CD4-positive, alpha-beta T cell treated with Interleukin-21 for 1 hour (primary cell): ENCODE measurements at places on chromosomes 16 and 17.

GRCh38 chr17:48472411-48473281 lies 42.6 kb upstream of the SKAP1 start:
- DNase-seq = peak; percentile 45

DNA sequence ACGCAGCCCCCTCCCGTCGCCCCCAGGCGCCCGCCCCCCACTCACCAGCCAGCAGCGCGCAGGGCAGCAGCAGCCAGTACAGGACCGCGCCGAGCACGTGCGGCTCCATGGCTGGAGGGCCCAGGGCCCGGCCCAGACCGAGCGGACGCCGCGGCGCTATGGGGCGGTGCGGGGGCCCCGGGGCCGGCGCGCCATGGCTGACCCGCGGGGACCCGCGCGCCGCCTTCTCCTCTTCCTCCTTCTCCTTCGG lies 239 bp downstream of the PIEZO1 start:
- no peak for DNase-seq

DNA sequence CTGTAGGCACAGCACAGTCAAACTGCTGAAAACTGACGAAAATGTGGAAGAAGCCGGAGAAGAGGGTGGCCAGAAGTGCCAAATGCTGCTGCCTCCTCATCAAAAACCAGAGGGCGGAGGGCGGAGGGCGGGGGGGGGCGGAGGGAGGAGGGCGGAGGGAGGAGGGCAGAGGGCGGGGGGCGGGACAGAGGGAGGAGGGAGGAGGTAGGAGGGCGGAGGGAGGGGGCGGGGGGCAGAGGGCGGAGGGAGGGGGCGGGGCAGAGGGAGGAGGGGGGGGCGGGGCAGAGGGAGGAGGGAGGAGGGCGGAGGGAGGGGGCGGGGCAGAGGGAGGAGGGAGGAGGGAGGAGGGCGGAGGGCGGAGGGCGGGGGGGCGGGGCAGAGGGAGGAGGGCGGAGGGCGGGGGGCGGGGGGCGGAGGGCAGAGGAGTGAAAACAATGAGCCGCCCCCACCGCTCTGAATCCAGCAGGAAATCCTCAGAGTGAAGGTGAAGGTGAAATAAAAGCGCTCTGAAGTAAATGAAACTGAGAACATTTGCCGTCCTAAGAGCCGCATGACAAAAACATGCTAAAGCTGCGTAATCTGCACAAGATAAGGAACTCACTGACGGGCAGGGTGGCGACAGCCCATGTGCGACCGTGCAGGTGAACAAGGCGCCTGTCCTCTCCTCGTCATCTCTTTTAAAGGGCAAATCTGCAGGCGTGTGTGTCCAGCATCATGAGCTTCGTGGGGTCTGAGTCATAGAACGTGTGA lies 22.6 kb upstream of the CBFA2T3 start:
- peak; percentile 17 for DNase-seq

DNA sequence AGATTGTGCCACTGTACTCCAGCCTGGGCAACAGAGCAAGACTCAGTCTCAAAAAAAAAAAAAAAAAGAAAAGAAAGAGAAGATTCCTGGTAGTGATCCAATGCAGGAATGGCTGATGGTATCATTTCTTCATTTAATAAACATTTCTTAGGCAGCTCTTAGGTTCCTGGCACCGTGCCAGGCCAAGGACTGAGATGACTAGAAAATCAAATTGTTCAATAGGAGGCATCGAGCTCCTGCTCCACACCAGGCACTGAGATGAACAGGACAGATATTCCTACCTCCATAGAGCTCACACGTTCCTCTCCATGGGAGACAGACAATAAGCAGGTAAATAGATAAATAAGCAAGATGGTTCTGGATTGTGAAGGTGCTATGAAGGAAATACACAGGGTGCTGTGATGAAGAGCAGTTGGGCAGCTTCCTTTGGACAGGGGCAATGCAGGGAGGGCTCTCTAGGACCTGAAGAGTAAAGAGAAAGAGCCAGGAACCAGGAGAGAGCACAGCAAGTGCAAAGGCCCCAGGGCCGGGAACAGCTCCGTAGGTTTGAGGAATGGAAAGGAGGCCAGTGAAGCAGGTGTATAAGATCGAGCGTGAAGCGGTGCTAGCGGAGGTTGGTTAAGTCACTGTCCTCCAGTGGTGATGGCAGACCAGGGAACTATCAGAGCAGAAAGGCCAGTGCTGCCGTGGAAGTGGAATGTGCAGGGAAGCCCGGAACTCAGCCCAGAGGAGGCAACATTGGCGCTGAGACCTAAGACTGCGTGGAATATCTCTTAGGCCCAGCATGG lies 26.5 kb upstream of the CRHR1 start:
- DNase-seq = no peak

DNA sequence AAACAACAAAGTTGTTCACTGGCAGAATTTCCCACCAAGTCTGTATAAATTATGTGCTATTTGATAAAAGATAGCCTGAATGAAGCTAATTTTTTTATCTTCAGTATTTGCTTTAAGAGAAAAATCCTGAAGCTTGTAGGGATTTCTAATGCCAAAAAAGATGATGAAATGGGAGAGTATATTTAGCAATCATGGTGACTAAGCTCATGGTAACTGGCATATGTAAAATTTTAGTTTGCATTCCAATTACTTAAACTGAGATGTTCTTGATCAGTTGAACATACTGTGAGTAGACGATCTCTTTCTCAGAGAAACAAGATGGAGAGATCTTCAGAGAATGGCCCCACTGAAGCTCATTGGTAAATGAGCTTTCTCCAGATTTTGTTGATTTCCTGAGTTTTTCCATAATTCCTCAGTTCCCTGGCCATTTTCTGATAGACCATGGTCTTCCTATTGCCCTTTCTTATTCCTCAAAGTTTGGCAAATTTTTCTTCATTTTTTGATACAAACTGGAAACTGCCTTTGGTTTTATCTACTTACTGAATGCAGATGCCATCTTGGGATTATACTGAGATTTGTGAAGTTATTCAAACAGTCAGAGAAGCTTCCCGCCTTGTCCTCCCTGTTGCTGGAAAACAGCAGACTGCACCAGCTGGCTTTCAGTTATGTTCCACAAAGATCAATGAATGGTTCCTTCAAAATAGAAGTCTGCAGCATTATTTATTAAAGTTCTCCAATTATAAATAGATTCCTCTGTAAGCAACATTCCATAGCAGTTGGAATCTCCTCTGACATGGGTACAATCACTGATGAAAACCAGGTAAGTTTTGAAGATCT lies 68.3 kb upstream of the ALOX12 start:
- DNase-seq = no peak

DNA sequence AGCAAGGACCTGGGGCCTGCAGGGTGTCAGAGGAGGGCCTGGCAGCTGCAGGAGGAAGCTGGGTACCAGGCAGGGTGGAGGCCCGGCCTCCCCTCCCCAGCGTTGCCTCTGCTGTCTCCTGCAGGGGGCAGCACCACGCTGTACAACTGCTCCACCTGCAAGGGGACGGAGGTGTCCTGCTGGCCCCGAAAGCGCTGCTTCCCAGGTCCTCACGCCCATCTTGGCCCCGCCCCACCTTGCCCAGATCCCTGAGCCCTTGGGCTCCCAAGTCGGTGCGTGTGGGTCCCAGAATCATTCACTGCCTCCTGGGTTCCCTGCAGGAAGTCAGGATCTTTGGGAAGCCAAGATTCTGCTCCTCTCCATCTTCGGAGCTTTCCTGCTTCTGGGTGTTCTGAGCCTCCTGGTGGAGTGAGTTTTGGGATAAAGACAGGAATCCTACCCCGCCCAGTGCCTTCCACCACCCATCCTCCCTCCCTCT lies 1.2 kb downstream of the TMEM95 start:
- peak; percentile 88 for DNase-seq

DNA sequence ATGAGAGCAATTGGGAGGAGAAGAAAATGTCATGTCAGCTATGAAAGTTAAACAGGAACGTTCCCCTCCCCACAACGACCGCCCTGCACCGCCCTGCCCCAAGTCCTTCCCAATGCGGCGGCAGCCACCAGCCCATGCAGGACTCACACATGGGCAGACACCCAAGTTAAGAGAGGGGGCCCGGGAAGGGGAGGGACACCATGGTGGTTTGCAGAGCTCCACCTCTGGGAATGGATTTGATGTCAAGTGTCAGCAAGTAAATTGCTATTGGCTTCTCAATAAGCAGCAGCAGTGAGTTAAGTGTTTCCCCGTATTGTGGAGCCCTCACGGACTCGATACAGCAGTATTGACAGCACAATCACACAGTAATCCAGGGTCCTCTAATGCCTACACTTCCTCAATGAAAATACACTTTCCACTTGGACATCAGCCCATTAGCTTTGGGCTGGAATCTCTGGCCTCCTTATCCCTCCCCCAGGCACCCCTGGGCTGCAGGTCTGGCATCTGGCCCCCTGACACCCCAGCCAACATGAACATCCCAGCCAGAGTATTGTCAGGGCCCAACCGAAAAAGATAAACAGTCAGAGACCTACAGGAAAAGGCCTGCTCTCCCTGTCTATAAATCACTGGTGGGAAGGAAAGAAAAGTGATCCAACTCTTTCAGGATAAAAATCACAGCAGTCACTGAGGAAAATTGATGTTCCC lies 22.6 kb downstream of the ZFHX3 start:
- DNase-seq = no peak

GRCh38 chr16:2147981-2148671 lies at the start of gene RAB26:
RAB26 (plus strand) TSS chr16:2148625; CDS start chr16:2148784, 159 bp downstream.
- DNase-seq = peak; percentile 60

GRCh38 chr16:69243479-69243878 lies 56.5 kb downstream of the SNTB2 start:
- DNase-seq = no peak

DNA sequence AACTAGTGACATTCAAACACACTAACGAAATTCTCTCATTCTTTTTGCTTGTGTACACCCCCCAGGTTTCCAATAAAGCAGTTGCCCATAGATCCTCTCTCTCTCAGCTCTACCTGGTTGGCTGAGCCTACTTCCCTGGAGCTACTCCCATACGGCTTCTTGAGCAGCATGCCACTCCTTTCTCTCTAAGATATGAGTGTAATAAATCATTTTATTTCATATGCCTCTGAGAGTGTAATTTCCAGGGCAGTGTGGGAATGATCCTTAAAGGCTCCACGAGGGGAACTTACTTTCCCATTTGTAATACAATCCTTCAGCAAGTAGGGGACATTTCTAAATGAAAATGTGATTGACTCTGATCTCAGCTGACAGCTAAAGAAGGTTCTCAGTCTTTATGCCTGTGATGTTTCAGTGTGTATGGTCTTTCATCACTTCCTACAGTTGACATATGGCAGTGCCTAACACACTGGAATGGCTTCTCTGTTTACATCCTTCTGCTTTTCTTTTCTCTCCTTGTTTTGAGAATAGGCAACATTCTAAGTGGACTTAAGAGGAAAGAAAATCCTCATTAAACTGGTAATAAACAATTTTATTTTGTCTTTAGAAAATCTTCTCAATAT lies 1194.3 kb upstream of the CDH8 start:
- no peak for DNase-seq

DNA sequence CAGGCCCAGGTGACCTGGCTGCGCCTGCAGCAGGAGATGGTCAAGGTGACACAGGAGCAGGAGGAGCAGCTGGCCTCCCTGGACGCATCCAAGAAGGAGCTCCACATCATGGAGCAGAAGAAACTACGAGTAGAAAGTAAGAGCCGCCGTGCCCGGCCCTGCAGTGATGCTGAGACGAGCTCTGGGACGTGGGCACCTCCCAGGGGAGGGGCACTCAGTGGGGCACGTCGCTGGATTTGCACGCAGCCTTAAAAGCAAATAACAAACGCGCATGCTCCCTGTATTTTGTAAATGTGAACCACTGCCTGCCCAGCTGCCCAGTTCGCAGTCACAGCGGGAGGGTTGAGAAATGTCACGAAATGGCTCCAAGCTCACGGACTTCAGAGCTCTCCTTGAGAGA lies 15.3 kb upstream of the GAA start:
- no peak for DNase-seq

GRCh38 chr17:56979091-56979480 lies 1.2 kb downstream of the SCPEP1 start:
- DNase-seq = no peak

DNA sequence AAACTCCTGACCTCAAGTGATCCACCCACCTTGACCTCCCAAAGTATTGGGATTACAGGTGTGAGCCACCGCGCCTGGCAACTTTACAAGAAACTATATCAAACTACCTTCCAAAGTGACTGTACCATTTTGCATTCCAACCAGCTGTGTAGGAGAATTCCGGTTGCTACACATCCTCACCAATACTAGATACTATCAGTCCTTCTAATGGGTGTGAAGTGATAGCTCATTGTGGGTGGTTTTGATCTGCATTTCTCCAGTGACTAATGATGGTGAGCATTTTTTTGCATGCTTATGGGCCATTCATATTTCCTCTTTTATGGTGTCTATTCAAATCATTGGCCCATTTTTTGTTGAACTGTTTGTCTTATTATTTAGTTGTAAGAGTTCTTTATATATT lies 37.7 kb downstream of the SCNN1B start:
- no peak for DNase-seq

- no peak for DNase-seq
Observed at GRCh38 chr16:88966986-88967829, 9.8 kb downstream of the CBFA2T3 start.

DNA sequence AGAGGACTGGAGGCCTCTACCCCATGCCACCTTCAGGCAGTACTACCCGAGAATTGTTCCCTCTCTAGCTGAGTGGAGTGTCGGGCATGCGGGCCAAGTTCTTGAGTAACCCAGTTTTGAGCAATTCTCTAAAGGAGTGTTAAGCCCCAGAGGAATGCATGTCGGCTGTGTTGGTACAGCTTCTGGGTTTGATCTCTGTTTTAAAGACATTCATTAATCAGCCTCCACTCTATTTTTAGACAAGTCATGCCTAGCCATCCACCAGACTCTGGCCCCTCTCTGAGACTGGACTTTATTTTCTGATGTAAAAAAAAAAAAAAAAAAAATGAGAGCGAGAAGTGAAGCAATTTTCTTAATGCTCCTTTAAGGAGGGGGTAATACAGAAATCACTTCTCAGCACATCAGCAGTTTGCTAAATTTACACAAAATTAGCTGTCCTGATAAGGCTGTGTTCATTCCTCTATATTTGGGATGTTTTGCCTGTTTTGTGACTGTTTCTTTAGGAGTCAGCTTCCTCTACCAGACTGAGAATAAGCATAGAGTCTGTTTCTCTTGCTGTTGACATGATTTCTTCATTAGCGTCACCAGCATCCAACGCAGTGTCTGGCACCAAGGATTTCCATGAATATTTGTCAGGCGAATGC lies 88.7 kb downstream of the AXIN2 start:
- DNase-seq = no peak

DNA sequence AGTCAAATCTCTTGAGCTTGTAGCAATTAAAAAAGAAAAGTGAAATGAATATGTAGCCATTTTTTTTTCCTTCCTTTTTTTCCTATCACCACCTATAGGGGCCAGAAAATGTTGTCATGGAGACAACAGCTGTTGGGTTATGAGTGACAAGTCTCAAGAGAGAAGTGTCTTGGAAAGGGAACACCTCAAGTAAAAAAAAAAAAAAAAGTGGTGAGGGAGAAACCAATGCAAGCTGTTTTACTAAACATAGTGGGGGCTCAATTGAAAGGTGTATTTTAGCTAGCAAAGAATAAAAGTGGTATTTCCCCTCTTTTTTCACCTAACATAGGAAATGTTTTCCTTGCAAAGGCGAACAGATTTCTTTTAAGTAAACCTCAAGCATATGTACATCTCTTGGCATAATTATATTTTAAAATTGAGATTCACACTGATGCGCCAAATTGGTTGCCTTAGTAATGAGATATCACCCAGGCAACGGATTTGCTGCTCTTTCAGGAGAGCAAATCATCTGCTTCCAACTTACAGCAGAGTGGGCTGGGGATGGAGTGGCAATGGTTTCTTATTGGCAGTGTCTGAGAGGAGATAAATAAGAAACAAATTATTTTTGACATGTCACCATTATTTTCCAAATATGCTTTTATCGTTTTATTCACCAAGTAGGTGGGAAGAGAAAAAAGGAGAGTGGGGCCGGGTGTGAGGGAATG lies 183.6 kb downstream of the MYO1D start:
- DNase-seq = no peak

- DNase-seq = no peak
Observed at GRCh38 chr17:80760511-80760911, 215.9 kb downstream of the RPTOR start.
